ENCODE measurements at places on chromosomes 1 and 21.

- DNase-seq = no peak
Observed at GRCh38 chr1:240720976-240721375, 109.0 kb upstream of the GREM2 start.

GRCh38 chr1:156660752-156661112, 16.5 kb downstream of the NES start:
- DNase-seq = no peak

GRCh38 chr1:204219971-204220616, 6.3 kb upstream of the GOLT1A start:
- no peak for DNase-seq

DNA sequence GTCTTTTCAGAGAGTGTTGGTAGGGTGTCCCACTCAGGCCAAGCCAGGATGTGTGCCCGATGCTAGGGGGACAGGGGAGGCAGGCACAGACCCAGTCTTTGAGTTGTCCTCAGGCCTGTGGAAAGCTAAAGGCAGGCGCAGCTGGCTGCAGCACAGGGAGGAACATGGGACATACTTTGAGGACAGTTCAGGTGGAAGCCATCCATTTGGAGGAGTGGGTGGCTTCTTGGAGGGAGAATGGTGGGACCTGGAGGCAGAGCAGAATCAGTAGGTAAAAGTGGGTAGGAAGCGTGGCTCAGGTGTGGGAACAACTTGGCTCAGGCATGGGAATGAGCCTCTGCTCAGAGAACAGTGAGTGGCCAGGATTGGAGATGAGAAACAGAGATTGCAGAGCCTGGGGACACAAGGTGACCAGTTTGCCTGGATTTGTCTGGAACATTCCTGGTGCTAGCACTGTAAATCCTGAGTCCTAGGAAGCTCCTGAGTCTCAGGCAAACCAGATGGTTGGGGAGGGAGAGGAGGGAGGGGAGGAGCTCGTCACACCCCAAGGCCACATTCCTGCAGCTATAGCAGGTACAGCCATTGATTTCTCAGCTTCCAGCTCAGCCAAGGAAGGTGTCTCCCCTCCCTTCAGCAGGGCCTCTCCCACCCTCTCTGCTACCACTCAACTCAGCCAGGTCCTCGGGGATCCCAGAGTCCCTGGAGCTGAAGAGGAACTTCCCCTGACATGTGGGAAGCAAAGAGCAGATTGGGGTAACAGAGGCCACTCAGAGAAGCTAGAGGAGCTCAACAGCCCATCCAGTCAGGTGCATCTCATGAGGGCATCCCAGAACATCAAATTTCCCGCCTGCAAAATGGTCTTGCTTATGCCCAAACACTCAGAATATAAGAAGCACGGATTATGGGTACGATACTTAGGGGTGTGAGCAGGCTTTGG, 65.2 kb upstream of the TINAGL1 start:
- DNase-seq = no peak

DNA sequence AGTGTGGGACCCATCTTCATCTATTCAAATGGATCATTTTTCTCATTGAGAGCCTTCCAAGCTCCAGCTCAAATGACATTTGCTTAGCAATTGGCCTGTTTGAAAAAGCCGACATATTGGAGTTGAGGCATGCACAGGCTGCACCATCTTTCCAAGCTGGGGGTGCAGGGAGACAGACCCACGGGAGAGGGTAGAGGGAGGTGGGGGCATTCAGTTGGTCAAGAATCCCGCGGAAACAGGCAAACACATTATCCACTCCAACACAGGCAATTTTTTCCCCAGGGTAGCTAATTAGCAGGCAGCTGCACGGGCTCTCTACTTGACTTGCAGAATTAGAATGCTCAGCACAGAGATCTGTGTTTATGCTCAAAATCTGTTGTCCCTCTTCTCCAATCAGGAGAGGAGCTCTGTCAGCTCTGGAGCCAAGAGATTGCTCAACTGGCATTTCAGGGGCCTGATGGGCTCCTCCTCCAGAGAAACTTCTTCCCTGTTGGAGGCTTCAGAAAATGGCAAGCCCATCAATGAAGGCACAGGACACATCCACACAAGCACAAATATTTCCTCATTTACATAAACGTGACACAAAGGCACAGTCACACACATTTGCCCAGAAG, 267.8 kb downstream of the FOXD2 start:
- no peak for DNase-seq

- DNase-seq = peak; percentile 3
Observed at GRCh38 chr1:46062651-46063319, 69.6 kb downstream of the PIK3R3 start.

DNA sequence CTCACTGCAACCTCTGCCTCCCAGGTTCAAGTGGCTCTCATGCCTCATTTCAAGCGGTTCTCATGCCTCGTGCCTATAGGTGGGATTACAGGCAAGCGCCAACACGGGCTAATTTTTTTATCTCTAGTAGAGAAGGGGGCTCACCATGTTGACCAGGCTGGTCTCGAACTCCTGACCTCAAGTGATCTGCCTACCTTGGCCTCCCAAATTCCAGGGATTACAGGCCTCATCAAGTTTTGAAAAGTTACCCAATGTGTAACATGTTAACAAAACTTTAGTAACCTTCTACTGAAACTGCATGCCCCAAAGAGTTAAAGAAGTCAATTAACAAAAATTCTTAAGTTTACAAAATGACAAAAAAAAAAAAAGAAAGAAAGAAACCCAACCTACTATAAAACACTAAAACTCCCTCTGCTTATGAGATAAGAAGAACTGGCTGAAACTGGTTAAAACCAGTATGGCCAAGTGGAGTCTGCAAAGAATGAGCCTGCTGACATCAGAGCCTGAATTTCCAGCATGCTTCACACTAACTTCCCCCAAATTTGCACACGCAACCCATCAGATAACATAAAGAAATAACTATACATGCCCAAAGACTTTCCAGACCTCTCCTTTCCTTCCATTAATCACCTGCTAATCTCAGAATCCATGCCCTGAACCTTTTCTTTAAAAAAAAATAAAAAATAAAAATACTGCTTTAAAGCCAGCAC, 25.5 kb upstream of the PSMG1 start:
- DNase-seq = no peak

DNA sequence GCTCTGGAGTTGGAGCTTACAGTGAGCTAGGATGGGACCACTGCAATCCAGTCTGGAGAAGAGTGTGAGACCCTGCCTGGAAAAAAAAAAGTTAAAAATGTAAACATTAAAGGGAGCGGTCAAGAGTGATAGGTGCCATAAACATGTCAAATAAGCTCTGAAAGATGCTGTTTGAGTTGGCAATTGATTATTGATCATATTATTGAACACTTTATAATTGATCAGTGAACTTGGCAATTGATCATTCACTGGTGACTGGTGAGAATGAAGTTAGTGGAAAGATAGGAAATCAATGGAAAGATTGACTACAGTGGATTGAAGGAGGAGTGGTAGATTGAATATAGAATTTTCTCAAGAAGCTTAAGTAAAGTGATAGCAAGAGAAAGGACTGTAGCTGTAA, 64.3 kb upstream of the MPC2 start:
- DNase-seq = no peak

DNA sequence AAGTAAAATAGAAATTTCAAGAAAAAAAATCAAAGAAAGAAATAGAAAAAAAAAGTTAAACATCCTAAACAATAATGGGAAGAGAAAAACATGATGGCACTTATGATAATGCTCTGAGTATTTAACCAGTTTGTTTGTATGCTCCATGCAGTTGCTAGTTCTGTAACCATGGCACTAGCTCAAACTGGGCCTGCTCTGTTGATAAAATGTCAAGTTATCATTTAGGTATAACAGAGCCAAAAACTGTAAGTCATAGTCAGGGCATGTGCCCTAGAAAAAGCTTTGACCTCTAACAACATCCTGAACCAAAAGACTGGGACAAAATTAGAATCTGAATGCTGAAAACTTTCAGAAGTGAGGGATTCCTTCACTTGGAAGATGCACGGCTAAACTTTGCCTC, 148.9 kb downstream of the KCNT2 start:
- no peak for DNase-seq

- DNase-seq = no peak
Observed at GRCh38 chr1:230494026-230494425, 67.9 kb upstream of the PGBD5 start.

- no peak for DNase-seq
Observed at GRCh38 chr1:45545019-45545493, 5.6 kb upstream of the AKR1A1 start.

- no peak for DNase-seq
Observed at GRCh38 chr1:154626456-154627256, 18.7 kb upstream of the ADAR start.

DNA sequence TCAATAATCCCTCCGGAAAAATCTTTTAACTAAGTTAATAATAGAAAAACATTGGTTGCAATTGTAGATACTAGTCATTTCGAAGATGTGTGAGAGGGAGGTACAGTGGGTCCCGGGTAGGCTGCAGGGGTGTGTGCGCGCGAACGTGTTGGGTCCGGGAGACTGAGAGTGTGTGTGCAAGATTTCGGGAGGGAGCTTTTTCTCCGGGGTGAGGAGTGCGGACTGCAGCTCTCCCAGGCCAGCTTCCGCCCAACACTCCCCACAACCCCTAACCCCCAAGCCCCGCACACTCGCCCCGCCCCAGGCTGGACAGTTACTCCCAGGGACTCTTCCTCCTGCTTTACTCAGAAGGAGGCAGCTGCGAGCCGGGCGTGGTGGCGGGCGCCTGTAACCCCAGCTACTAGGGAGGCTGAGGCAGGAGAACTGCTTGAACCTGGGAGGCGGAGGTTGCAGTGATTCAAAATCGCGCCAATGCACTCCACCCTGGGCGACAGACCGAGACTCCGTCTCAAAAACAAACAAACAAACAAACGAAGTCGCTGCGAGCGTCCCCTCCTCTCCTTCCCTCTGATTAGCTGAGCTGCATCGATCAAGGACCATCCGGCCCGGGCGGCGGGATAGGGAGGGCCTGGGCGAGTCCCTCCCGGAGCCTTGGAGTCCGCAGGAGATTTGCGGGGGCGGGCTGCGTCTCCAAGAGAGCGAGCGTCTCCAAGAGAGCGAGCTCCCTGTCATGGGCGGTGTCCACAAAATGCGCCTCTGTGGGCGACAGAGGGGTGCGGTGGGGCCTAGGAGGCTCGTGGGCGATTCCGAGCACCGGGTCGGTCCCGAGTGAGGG, 28.3 kb upstream of the PPM1J start:
- DNase-seq = no peak

DNA sequence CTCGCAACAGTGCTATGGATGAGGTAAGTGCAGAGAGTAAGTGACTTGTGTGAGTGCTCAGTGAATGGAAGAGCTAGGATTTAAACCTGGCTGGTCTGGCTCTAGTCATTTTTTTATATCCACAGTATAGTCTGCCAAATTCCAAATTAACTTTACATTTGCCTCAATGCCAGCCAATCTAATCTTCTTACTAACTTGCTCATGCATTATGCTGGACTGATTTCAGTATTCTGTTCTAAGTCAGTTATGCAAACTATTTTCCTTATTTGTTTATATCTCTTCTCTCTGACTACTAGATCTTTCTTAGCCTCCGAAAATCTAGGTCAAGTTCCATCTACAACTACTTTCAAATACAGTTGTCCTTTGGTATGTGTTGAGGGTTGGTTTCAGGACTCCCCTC, 133.3 kb downstream of the XPR1 start:
- no peak for DNase-seq

- no peak for DNase-seq
Observed at GRCh38 chr1:48016515-48016914, 19.3 kb upstream of the TRABD2B start.

DNA sequence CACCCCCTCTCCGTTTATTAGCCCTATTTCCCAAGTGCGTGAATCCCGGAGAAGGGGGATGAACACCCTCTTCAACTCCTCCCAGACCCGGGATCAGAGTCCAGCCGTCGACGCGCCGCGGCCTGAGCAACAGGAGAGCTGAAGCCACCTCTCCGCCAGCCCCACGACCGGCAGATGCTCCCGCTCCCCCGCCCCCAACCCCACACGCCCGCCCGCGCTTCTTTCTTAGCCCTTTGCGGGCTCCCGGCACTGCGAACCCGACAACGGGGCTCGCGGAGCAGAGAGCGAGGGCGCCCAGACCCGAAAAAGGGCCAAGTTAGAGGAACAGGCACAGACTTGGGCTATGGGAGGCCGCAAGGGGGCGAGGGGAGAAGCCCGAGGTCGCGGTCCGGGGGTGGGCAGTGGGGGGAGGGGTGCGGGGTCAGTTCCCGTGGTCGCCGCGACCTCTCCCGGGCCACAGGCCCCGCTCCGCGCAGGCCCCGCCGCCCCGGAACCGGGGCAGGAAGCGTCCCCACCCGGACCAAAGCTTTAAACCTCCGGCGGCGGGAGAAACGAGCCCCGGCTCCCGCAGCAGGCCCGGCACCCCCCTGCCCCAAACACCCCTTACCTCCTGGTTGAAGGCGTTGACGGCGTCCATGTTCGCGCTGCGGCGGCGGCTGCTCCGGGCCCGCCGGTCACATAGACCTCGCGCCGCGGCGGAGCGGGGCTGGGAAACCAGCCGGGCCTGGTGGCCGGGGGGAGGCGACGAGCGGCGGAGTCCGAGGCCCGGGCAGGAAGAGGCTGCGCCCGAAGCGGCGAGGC, 662 bp downstream of the SCAF4 start:
- DNase-seq = peak; percentile 51

DNA sequence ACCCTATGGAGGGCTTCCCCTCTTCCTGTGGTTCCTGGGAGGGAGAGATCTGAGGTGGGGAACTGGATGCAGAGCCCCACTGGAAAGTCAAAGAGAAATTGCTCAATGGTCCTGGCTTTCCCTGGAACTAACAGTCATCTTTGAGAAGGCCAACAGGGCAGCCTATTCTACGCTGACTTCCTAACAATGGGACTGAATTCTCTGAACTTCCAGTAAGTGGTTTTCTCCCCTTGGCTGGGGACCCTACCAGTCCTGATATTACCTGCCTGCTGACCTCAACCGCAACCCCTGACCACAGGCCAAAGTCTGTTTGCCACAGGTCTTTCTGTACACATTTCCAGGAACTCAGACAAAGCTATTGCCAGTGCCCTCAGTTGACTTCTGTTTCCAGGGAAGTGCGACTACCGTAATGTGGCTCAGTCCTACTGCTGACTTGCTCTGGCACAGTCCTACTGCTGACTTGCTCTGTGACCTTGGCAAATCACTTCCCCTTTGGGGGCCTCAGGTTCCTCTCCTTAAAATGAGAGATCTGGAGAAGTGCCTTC, 55.3 kb downstream of the C8B start:
- DNase-seq = no peak

DNA sequence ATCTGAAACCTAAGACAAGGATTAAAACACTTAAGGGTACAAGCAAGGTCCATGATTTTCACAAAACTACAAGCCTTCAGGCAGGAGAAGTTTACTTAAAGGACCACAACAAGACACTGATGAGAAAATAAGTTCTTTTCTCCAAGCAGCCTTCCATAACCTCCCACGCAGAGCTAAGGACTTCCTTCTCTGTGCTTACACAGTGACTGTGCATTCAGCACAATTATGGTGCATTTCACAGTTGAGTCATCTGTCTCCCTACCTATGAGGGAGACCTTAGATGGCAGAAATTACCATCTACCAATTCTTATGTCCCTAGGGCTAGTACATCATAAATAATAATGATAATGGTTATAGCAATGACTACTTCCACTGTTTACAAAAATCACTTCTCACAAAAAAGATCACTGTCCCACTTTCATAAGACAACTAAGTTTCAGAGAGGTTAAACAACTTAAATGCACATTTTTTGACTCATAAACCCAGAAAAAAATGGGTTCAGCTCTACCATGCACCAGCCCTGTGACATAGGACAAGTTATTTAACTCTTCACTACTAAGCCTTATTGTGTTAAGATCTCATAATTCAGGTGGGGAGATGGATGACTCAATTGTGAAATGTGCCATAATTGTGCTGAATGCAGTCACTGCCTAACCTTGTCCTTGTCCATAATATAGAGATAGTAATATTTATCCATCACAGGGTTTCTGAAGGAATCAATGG, 45.3 kb downstream of the TARBP1 start:
- no peak for DNase-seq
